Mesothelial cell of epicardium (in vitro differentiated cells): ENCODE measurements at places on chromosomes 5 and 9. TPM values are rescaled to one million over a fixed set of nuclear protein-coding genes. Genes with fewer than 3 reads are reported as not detected.

Gene POU4F3
- 0.09 to 0.25 TPM (median 0.13 TPM) in 3 replicates for total RNA-seq

Gene ADAMTS16
- 23.7 to 27.6 TPM (median 24.3 TPM) in 3 replicates for total RNA-seq

Gene TCF7
- total RNA-seq, result 7.5 to 9.0 TPM (median 8.0 TPM) in 3 replicates

Gene TAF11L5
- not detected in 3 replicates for total RNA-seq

Gene SETD9
- 13.1 to 15.6 TPM (median 15.2 TPM) in 3 replicates for total RNA-seq

Gene SLC44A1
- total RNA-seq, result 47.5 to 49.0 TPM (median 48.5 TPM) in 3 replicates

Gene PRRT1B
- total RNA-seq, result not detected in 3 replicates

Gene JMY
- total RNA-seq, result 15.7 to 16.7 TPM (median 16.1 TPM) in 3 replicates

Gene C8G
- total RNA-seq, result 1.5 to 2.5 TPM (median 1.5 TPM) in 3 replicates

Gene DPYSL3
- 161 to 169 TPM (median 165 TPM) in 3 replicates for total RNA-seq

Gene NUTM2F
- 0.27 to 0.38 TPM (median 0.31 TPM) in 3 replicates for total RNA-seq

Gene NUTM2G
- 0.16 to 0.20 TPM in 2 of 3 replicates, not detected in the other for total RNA-seq

Gene PCDHGA10
- 30.7 to 33.4 TPM (median 32.1 TPM) in 3 replicates for total RNA-seq

Gene PCDHGB4
- 31.0 to 35.5 TPM (median 33.0 TPM) in 3 replicates for total RNA-seq

Gene ACOT12
- total RNA-seq, result not detected in 3 replicates

Gene OTP
- total RNA-seq, result not detected in 3 replicates

Gene MLANA
- total RNA-seq, result not detected in 3 replicates

Gene C1QTNF2
- 1.3 to 1.8 TPM (median 1.4 TPM) in 3 replicates for total RNA-seq

Gene DMXL1
- total RNA-seq, result 68.6 to 75.2 TPM (median 74.9 TPM) in 3 replicates

Gene CDH18
- 2.1 to 3.7 TPM (median 2.8 TPM) in 3 replicates for total RNA-seq

Gene ATG10
- total RNA-seq, result 13.5 to 14.8 TPM (median 14.4 TPM) in 3 replicates

Gene CCDC183
- 25.1 to 29.1 TPM (median 26.5 TPM) in 3 replicates for total RNA-seq

Gene WNT8A
- not detected in 3 replicates for total RNA-seq
